Effector memory CD4-positive, alpha-beta T cell (primary cell): ENCODE measurements at places on chromosomes 1 and 21.

GRCh38 chr1:18353528-18353927 lies 127.2 kb upstream of the KLHDC7A start:
- no peak for DNase-seq

DNA sequence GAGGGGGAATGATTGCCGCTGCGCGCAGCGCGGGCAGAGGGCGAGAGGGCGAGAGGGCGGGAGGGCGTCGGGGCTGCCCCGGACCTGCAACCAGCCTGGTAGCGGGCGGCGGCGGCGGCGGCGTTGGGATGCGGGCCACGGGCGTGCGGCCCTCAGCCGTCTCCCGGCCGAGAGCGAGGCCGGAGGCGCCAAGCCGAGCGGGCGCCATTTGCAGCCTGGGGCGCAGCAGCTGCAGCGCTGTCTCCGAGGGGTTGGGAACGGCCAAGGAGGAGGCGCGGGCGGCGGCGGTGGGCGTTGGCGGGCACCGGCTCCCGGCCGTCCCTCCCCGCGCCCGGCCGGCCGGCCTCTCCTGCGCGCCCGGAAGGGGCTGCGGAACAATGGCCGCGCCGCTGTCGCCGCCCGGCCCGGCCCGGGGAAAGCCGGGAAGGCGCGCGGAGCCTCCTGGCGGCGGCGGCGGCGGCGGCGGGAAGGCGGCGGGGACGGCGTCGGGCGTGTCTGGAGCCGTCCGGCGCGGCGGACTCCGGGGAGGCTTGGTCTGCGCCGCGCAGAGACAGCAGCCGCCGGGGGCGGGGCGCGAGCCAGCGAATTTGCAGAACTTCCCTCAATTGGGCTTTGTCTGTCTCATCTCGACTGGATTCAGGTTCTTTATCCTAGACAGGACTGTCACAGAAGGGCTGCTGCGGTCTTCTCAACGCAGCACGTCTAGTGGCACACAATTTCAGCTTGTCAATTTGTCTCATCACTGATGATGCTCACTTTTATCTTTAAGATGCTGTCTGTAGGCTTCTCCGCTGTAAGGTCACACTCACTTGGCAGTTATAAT lies 35.7 kb downstream of the ZBTB8B start:
- no peak for DNase-seq

DNA sequence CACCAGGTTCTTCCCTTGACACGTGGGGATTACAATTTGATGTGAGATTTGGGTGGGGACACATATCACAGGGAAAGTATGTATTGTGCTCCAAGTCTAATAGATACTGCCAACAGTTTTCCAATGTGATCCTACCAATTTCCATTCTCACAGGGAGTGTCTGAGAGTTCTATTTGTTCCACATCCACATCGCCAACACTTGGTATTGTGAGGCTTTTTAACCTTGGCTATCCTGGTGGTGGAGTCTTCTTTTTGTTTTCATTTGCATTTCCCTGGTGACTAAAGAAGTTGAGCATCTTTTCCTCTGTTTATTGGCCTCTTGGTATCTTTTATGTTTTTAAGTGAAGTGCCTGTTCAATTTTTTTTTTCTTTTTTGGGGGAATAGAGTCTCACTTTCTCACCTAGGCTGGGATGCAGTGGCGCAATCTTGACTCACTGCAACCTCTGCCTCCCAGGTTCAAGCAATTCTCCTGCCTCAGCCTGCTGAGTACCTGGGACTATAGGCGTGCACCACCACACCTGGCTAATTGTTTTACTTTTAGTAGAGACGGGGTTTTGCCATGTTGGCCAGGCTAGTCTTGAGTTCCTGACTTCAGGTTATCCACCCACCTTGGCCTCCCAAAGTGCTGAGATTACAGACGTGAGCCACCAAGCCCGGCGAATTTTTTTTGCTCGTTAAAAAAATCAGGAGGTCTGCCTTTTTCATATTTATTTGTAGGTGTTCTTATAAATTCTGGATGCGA lies 15.9 kb upstream of the PADI1 start:
- DNase-seq: no peak

DNA sequence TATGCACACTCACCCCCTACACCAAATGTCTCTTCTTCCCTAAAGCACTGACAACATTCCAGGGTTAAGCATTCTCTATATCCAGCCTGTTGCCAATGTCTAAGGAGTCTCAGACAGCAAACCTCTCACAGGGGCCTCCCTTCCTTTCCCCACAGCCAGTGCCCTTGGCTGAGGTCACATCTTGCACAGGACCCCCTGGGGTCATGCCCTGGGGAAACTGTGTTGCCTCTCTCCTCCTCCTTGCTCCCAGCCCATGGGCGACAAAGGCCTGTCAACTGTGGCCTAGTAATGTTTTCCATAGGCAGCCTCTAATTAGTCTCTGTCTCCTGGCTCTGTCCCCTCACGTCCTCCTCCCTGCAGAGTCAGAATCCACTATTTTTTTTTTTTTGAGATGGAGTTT lies 54.6 kb downstream of the NENF start:
- no peak for DNase-seq

DNA sequence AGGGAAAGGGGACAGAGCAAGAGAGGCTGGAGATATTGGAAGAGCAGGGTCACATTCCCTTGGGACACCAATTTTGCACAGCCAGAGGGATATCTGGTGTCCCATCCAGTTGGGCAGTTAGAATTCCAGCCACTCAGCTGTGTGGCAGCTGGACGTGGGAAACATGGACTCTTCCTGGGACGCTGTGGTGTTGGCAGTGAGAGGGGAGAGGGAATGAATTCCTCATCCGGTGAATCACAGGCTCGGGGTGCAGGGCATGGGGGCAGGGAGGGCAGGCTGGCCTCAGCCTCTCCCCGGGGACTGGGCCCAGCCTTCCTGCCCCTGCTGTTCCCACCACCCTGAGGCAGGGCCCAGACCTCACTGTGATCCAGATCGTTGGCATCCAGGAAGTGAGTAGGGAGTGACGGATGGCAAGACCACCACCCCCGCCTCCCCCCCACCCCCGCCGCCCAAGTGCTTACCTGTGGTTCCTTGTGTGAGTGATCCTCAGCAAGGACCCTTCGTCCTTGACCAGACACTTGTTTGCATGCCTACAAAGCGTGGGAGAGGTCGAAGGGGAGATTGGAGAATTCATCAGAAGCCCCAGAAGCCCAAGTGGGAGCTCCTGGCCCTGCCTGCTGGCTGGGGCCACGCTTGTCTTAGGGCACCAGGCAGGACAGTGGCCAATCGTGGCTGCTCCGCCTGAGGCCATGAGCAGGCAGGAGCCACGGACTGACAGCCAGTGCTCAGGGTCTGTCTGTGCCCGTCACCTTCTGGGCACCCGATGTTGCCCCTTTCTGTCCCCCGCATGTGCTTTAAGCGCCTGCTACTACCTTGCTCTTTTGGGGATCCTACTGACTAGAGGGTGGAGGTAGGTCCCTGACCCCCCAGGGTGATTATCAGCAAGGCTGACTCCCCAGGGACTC lies 8.7 kb downstream of the WNT3A start:
- DNase-seq: no peak

GRCh38 chr1:27435566-27436203 lies 43.3 kb downstream of the GPR3 start:
- DNase-seq: no peak

GRCh38 chr1:84770481-84770880 lies 80.2 kb upstream of the SSX2IP start:
- DNase-seq: no peak

- DNase-seq: no peak
Observed at GRCh38 chr1:115671176-115671934, 29.6 kb downstream of the VANGL1 start.

DNA sequence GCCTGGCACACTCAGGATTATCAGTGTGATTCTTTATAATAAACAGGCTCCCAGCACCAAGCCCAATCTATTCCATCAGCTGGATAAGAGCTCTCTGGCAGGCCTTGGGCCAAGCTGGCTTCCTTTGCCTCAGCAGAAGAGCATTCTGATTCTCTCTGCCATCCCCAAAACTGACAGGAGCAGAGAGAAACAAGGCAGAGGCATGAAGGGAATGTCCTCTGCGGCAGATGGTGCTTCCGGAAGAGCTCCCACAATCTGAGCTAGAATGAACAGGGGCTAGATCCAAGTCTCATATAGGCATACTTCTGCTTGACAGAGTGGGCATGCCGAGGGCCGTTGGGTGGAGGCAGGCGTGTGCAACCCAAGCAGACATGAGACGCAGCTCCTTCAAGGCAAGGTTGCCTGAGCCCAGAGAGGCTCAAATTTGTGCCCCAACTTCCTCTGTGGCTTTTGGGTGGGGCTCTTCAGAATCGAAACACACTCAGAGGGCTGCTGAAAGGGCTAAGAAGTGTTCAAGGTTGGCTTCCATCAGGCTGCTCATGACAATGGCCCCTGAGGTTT lies 4.0 kb downstream of the CAPN2 start:
- peak; percentile 45 for DNase-seq

DNA sequence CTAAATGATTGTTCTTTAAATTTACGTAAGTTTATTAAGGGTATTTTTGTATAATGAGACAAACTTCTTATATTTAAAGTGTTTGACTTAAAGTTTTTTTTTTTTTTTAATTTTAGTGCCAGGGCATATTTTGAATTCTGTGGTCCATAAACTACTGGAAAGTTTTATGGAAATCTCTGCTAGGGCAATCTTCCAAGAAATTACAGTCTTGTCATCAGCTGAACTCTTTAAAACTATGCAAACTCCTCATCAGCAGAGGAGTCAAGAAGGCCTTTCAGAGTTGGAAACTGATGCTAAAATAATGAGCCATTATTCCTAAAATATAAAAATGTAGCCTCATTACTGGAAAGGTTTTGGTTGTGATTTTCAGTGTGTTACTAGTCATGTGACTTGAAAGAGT lies 1201.9 kb downstream of the BRINP3 start:
- no peak for DNase-seq

GRCh38 chr21:34800797-34801518 lies 132.2 kb downstream of the CLIC6 start:
- no peak for DNase-seq

- no peak for DNase-seq
Observed at GRCh38 chr1:112888630-112889029, 67.4 kb downstream of the SLC16A1 start.

- no peak for DNase-seq
Observed at GRCh38 chr21:16488042-16488441, 758.3 kb downstream of the USP25 start.

DNA sequence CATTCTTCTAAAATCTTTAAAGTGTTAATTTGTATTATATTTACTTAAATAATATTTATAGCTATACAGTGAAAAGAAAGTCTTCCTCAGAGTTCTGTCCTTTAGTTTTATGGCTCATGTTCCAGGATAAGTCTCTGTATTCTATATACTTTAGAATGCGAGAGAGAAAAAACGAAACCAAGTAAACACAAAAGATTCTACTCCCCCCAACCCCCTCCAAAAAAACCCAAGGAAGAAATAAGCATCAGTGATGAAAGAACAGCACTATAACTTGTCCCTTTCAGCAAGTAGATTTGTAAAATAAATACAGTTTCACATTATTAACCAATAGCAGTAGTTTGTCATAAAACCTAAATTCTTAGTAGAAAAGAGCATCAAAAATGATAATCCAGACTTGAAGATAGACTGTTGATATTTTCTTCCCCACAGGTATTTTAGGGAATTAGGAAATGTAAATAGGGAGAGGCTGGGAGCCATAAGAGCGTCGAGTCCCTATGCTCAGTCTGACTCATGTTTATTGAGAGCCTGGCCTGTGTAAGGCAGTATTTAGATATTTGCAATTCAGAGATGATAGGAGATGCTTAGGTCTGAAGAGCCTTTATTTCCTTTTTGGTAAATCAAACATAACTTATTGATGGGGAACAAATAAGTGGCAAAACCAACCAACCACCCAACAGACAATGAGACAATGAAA lies 35.5 kb downstream of the CDC14A start:
- DNase-seq: no peak

DNA sequence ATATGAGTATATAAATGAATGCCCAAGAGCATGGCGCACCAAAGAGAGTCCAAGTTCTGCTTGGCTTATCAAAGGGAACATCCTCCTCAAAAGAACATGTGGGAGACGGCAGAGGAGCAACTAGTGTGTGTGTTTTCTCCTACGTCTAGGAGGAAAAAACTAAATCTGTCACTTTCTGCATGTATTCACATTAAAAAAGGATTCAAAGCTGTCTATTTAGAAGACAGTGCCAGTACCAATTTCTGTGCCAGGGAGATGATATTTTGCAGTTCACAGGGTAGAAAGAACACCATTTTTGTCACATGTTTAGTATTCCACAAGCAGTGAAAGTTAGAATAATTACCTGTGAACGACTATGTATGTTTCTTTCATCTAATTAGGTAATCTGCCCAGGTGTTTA lies 42.5 kb upstream of the IFNAR2 start:
- no peak for DNase-seq

DNA sequence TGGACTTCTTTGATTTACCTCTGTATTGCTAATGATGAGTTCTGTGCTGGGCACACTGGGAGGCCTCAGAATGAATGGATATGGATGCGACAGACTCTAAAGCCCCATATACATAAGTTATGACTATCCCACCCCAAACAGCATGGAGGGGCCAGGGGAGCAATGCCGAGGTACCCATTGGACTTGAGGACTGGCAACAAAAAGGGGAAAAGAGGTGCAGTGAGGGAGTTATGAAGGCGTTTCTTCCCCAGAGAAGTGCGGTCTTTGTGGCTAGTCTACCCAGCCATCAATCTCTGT lies 15.2 kb upstream of the CDCA8 start:
- no peak for DNase-seq

- no peak for DNase-seq
Observed at GRCh38 chr1:38932571-38932970, 9.1 kb downstream of the RHBDL2 start.

DNA sequence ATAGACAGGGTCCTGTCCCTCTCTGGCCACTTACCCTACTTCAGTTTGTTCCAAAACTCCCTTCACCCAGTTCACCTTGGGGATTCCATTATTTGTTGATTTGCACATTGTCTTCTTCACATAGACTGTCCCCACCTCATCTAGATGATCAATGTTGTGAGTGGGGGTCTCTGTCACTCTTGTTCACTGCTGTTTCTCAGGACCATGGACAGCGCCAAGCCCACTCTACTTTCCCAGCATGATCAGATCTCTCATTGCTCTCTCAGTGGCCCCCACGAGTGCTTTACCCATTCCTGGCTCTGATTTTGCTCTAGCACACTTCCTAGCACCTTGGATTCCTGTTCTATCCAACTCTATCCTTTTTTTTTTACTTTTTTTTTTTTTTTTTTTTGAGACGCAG lies 45.4 kb upstream of the IGSF21 start:
- DNase-seq: no peak

DNA sequence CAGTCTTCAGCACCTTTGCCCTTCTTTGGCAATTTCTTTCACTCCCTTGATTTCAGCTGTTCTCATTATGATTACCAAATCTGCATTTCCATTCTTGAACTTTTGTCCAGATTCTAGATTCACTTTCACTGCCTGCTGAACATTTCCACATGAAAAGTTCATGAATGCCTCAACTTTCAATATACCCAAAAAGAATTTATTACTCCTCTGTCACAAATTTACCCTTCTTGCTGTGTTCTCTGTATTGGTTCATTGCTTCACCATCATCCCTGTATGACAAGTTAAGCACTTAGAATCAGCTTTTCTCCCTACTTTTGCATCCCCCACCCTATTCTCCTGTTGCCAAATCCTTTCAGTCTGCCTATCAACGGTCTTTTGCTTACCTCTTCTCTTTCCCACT lies 112.6 kb upstream of the PKN2 start:
- DNase-seq: no peak

GRCh38 chr1:93433407-93433961 lies 14.4 kb upstream of the FNBP1L start:
- DNase-seq: no peak
